ENCODE measurements at places on chromosomes 13 and 19.
A peak's percentile ranks its signal among the peaks of the same experiment; 100 is the strongest.

DNA sequence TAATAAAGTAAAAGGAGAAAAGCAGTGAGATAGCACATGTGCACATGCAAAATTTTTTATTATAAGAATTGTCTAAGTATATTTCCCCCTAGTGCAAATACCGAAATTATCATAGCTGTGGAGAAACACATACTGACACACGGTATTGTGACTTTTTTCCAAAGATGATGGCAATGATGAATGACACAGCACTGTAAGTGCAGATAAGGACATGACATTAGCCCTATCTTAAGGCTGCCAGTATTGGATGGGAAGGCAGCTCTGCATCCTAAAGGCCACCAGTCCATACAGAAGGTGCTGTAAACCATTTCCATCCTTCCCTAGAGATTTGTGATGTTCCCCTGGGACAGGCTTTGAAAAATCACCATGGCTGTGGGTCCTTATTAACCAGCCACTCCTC is 11.5 kb upstream of the MICU2 start:
- no peak for ATAC-seq

DNA sequence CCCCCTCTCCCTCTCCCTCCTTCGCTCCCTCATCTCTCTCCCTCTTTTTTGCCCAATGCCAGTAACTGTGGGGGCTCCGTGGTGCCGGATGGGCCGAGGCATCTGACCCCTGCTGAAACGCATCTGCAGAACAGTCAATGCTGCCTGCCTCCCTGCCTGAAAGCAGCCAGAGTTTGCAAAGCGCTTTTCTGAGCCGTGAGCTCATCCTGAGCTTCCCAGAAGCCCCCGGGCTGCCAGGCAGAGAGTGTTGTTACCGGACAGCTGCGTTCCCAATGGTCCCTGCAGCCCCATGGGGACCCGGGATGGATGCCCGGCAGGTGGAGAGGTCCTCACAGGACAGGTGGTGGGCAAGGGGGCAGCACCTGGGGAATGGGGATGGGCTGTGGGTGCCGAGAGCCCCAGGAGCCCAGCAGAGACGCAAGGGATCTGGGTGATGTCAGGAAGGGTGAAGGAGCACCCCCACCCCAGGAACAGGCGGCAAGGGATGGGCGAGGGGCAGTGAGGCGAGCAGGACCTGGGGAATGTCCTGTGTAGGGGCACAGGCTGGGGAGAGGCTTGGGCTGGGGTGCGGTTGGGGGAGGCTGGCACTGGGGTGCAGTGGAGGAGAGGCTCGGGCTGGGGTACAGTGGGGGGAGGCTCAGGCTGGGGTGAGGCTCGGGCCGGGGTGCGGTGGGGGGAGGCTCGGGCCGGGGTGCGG is 33.0 kb downstream of the GPX4 start:
- no peak for ATAC-seq

GRCh38 chr13:39910833-39911232 is 255.4 kb downstream of the COG6 start:
- ATAC-seq: peak; percentile 52

DNA sequence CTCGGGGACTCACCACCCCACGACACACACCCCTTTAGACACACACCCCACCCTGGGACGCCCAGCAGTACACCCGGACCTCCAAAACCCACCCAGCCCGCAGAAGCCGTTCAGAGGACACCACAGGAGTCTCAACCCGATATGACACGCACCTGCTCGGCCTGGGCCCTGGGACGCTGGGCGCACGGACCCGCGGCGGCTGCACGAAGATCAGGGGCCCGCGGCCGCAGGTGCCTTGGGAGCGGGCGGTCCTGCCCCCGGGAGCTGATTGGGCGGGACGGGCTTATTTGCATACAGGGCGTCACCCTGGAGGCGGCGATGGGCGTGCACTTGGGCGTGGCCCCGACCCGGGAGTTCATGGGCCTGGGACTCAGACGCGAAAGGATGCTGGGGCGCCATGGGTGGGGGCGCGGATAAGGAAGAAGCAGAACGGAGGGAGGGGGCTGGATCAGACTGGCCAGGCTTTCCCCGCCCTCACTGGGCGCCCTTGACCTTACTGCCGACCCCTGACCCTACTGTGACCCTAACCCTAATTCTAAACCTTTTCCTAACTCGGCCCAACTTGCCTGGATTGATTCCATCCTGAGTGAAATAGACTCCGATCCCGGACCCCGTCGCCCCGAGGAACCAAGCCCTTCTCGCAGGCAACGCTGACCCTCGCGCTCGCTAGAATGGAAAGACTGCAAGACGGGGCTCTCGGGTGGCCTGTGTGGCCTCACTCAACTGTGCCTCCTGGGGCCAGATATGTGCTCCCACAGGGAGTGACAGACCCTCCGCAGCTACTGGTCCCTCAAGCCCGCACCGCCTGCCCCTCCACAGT is at the start of gene MEF2B:
Gene MEF2B (minus strand): TSS at position 211 of the 820 bp plus-strand sequence. CDS start 19,528 bp downstream, outside the sequence.
- ATAC-seq: peak; percentile 97

DNA sequence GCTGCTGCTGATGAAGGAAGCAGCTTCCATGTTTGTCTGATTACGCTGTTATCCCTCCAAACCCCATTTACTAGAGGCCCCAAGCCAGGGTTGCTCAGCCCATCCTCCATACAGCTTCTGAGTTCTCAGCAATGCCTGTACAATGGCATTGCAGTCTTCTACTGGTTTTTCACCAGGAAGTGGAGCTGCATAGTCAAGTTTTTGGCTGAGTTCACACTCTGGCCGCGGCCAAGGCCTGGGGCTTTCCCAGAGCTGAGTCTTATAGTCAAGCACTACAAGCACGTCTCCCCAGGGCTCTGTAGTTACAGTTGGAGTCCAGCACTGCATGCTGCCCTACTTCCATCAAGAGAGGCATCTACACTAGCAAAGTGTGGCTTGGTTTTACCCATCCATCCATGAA is 182.5 kb downstream of the POU4F1 start:
- ATAC-seq: no peak

DNA sequence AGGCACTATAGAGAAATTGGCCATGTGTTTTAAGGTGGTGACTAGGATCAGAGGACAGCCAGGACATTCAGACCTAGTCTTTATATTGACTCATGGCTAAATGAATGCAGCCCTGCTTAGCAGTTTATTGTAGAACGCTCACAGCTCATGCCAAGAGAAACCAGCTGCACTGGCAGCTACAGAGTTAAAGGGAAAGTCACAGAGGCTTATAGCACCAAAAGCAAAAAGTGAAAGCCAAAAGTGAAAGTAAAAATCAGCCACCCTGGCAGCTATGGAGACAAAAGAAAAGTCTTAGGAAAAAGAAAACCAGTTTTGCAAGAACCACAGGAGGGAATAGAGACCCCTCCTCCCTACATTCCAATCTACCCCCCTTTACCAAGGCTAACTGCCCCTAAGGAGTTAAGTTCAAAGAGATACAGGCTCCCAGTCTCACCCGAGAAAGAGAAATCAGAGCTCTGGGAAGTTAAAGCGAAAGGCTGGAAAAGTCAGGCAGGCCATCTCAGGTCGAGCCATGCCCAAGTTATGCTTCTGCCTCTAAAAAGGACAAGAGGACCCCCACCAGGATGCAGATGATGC is 99.0 kb downstream of the ZNF429 start:
- ATAC-seq: peak; percentile 42

GRCh38 chr19:44512326-44513298 is 12.3 kb upstream of the ZNF180 start:
- peak; percentile 23 for ATAC-seq

DNA sequence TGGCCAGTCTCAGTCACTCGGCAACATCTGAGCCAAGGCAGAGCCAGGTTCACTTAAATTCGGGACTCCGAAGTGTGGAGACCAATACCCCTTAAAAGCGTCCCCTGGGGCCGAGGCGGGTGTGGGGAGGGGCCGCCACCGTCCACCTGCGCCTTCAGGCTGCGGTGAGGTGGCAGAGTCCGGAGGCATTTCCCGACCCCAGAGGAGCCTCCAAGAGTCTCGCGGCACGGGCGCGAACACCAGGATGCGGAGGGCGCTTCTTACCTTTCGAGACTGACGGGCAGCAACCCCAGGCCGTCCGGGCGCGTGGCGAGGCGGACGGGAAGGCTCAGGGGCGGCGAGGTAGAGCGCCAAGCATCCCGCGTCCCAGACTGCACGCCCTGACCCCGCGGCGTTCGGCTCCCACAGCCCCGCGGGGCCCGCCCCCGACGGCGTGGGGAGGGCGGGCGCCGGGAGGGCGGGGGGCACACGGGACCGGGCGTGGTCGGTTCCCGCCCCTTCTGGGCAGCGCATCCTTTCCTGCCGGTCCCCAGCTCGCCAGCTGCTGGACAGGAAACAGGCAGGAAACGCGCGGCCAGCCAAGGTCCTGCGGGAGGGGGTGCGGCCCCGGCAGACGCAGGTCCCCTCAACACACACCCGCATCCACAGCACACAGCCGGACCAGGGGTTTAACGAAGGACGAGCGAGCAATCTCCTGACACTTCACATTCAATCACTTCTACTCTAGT is at the start of gene THSD1:
Gene THSD1 (minus strand): TSS at position 406 of the 728 bp plus-strand sequence. CDS start 3,572 bp downstream, outside the sequence.
- peak; percentile 52 for ATAC-seq

- peak; percentile 79 for ATAC-seq
Measured at GRCh38 chr19:45424191-45425058, 708 bp upstream of the ERCC1 start.

- no peak for ATAC-seq
Measured at GRCh38 chr13:64314331-64314730, 2898.7 kb upstream of the PCDH20 start.

- ATAC-seq: no peak
Measured at GRCh38 chr13:74450525-74450845, 316.3 kb upstream of the KLF12 start.

- ATAC-seq: no peak
Measured at GRCh38 chr13:58376775-58377174, 745.2 kb downstream of the PCDH17 start.

DNA sequence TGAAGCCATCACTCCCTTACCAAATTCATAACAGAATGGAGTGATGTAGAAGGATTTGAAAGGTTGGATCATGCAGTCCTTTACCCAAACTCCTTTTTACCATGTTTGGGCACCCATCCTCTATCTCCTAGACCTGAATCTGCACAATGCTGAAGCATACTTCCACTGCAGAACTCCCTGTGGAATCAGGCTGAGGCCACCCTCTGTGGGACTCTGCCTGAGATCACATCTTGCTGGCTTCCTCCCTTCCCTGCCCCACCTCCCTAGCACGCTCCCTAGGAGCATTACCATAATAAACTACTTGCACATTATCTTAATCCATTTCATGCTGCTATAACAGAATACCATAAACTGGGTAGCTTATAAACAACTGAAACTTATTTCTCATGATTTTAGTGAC is 68.4 kb upstream of the VSTM2B start:
- ATAC-seq: no peak

DNA sequence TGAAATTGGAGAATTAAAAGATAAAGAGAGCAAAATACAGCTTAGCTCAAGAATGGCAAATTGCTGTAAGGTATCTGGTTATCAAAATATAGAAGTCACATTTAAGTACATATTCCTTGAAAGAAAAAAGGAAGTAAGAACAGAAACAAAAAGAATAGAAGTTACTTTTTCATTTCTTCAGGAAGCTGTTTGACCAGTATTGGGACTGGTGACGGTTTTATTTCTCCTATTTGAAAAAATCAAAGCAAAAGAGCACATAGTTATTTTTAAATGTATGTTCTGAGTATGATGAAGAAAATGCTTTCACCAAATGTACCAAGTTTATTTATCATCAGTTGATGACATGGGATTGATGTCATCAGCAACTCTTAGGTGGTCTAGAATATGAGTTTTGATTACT is 83.1 kb upstream of the OXGR1 start:
- ATAC-seq: no peak

- peak; percentile 56 for ATAC-seq
Measured at GRCh38 chr13:101452519-101453485, at the start of gene ITGBL1. Gene ITGBL1 (plus strand): TSS chr13:101452675. CDS start chr13:101452834, 159 bp downstream.

- ATAC-seq: no peak
Measured at GRCh38 chr13:76380446-76381065, 505.6 kb downstream of the KCTD12 start.
